DMS 273 treated with DMSO at 0.1 percent for 48 hours (cell line): ENCODE measurements at places on chromosomes 2 and 18.

GRCh38 chr2:29742656-29743055 is 178.7 kb downstream of the ALK start:
- peak; percentile 32 for DNase-seq

- no peak for DNase-seq
Measured at GRCh38 chr2:172742931-172743540, 7.4 kb downstream of the RAPGEF4 start.

- peak; percentile 69 for DNase-seq
Measured at GRCh38 chr2:239692362-239692851, 291.6 kb upstream of the HDAC4 start.

- no peak for DNase-seq
Measured at GRCh38 chr2:202378001-202378400, 1.9 kb downstream of the BMPR2 start.

DNA sequence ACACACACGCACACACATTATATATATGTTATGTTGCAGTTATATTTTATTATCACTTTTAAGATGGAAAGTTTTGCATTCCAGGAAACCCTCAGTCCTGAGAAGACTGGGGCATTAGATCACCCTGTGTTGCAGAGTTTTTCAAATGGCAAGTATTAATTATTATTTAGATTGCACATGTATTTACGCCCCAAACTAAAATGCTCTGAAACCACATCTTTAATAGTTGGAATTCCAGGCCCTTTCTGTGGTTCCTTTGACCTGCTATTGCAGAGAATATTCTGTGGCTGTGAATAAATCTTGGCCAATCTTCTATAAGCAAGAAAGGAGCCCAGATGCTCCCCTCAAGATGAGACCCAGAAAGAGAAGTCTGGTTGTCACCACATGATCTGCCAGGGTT is 427.0 kb upstream of the TNP1 start:
- DNase-seq: no peak

DNA sequence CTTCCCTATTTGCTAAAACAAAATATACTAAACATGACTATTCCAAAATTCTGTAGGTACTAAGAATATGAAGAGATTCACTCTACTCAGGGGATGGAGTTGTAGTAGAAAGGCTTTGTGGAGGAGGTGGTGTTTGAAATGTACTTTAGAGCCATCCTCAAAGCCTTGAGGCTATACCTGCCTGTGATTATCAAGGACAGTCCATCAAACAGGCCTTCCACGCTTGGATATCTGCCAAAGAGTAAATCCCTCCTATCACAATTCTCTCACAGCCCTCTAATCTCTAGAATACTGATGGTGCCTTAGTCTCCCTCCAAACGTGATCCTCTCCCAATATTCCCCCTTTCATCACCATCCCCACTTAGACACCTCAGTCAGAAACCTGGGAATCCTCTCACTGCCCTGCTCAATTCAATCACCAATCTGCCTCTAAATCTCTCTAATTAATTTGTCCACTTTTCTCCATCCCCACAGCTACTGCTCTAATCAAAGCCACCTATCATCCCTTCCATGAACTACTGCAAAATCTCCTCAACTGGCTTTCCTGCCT is 13.1 kb downstream of the SOS1 start:
- no peak for DNase-seq

- peak; percentile 51 for DNase-seq
Measured at GRCh38 chr2:74188018-74188601, 9.4 kb upstream of the MOB1A start.

GRCh38 chr2:165927353-165927752 is 26.2 kb downstream of the TTC21B start:
- DNase-seq: no peak

GRCh38 chr2:72148837-72149555 is 1.3 kb upstream of the CYP26B1 start:
- no peak for DNase-seq

GRCh38 chr2:70984228-70984575 is 5.8 kb downstream of the ANKRD53 start:
- no peak for DNase-seq

DNA sequence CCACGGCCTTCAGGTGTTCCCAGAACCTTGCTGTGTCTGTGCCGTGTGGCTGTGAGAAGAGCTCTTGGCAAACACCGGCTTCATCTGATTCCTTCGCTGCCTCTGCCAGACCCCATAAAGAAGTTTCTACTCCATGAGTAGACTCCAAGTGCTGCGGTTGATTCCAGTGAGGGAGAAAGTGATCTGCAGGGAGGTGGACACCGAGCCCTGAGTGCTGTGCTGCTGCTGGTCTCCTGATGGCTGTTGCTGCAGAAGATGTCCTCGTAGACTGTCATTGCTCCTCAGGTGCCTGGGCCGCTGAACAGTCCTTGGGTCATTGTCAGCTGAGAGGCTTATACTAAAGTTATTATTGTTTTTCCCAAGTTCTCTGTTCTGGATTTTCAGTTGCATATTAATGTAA is 19.6 kb downstream of the ASB1 start:
- no peak for DNase-seq

GRCh38 chr2:19847486-19847885 is 54.3 kb downstream of the TTC32 start:
- no peak for DNase-seq

DNA sequence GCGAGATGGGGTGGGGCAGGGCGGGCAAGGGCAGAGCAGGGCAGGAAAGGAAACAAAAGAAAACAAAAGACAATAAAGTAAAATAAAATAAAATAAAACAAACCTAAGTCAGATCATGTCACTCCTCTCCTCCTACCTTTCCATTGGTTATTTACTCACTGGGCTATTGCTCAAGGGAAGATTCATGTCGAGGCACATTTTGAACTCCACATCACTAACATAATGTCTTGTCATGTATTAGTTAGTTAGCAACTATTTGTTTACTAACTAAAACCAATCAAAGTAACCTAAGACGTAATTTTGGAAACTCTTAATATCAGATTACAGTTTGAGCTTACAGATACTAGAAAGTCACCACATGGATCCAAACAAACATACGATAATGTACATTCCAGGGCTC is 2.2 kb downstream of the C1D start:
- no peak for DNase-seq

DNA sequence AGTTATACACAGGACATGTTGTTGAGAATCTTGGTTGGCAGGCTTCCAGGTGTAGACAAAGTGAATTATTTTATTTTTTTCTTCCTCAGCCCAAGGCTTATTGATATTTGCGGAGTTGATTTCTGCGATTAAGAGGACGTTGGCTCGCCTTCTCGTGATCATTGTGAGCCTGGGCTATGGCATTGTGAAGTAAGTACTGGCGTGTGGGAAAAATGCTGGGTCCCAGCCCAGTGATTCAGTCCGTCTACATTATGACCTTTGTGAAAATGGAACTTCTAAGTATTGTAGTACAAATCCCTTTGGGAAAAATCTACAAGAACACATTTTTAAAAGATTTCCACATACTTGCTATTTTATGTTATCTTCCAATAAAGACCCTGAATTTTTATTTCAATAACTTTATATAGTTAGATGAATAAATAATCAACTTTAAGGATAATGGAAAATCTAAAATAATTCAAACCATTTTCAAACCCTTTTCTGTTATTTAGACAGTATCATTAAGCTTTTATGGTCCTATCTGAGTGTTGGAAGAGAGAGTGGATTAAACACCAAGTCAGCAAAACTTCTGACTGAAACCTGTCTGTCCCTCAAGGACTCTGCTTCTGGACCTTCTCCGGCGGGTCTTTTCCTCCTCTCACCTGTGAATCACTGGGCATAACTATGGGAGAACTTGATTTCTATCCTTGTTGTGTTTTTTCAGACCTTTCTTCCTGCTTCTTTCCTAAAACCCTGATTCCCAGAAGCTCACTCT is 31.0 kb downstream of the TMEM87B start:
- no peak for DNase-seq

GRCh38 chr2:133788386-133788785 is 220.1 kb upstream of the NCKAP5 start:
- no peak for DNase-seq

- DNase-seq: no peak
Measured at GRCh38 chr2:16227811-16228462, 287.6 kb downstream of the MYCN start.

DNA sequence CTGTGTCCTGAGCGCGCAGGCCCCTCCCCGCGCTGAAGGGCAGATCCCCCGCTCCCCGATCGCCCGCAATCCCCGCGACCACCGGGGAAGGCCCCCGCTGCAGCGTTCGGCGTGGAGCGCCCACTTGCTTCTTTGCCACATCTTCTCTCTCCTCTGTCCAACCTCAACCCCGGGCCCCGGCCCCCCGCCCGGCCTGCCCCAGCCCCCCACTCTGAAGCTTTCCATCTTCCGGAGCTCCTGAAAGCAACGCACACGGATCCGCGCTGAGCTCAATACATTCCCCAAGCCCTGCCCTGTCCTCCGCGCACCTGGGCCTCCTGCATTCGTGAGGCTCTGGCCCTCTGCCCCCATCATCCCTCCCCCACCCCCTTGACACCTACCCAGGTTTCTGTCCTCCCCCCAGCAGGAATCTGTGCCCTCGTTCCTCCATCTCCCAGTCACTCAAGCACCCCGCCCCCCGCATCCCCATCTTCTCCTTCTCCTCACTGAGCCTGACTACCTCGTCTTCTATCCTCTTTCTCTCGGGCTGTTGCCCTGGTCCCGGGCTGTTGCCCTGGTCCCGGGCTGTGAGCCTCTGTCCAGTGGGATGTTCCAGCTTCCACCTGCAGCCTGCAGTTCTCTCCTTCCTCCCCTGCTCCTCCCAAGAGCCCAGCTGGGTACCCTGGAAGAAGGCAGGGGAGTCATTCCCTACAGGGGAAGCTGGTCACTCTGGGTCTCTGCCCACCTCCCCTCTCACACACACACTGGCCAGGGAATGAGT is 7.8 kb downstream of the SPEG start:
- no peak for DNase-seq

DNA sequence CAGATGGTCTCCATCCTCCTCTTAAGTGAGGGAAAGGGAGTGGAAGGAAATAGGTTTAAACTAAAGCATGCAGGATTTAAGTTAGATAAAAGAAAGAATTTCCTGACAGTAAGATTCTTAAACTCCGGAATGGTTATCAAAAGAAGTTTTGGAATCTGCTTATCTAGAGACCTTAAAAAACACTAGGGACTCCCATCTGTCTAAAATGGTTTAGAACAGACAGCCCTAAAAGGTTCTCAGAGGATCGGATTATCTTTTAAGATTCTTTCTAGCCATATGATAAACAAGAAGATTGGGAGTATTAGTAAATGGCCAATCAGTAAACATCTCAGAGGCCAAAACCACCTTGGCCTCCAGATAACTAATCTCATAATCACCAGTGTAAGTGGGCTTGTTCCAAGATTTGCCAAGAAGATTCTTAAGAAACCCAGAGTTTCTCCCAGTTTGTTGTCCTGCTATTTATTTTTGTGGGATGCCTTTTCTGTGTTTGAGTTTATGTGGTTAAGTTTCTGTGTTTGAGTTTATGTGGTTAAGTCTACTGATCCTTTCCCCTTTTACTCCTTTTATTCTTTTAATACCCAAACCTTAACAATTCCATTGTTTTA is 314.9 kb upstream of the NRP2 start:
- DNase-seq: no peak

GRCh38 chr2:16325016-16325975 is 340.3 kb downstream of the CYRIA start:
- no peak for DNase-seq

- DNase-seq: peak; percentile 27
Measured at GRCh38 chr18:77702686-77703085, 453.0 kb downstream of the GALR1 start.

DNA sequence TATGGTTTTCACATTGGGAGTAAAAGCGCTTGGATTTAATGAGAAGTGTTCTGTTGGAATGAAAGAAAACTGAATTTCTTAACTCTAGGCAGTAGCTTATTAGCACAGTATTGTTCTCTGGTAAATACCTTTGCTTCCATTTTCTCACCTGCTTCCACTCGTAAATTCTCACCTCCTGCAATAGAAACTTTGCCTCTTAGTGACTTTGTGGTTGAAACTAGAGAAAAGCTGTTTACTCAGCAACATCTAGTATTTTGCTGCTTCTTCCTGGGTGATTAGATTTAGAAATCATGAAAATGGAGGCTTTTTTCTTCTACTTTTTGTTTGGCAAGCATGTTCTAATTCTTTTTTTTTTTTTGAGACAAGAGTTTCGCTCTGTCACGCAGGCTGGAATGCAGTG is 385.4 kb downstream of the SPAG16 start:
- no peak for DNase-seq

DNA sequence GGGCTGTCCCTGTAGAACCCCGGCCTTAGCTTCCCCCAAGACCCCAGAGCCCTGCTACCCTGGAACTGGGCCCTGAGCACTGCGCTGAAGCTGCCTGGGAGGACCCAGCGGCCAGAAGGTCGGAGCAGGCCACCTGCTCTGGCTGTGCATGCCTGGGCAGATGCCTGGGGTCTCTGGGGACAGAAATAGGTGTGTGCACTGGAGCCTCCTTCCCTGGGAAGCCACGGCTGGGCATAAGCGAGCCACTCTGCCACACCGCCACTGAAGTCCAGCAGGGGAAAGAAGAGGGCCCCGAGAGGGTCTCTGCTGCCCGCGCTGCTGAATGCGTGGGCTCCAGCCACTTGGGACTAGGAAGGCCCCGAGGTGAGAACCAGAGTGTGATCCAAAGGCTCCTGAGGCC is 6.7 kb downstream of the GBX2 start:
- DNase-seq: no peak

DNA sequence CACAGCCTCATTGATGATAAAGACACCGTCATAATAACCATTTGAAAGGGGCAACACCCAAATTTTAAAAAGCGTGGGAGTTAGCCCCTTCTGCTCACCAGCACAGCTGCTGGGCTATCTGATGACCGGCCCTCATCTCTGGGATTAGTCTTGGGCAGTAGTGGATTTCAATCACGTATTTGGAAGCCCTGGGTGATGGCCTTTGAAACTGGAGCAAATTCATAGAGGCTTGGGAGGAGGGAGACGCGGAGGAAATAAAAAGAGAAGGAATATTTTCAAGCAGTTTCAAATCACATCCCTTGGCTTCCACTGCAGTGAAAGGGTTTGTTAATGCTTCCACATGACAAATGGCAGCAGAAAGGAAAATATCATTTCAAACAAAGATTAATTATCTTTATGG is 357.8 kb downstream of the ZNF516 start:
- DNase-seq: no peak

- no peak for DNase-seq
Measured at GRCh38 chr2:71452565-71452964, 796 bp upstream of the DYSF start.

- no peak for DNase-seq
Measured at GRCh38 chr2:152537081-152537651, 180.1 kb downstream of the PRPF40A start.

DNA sequence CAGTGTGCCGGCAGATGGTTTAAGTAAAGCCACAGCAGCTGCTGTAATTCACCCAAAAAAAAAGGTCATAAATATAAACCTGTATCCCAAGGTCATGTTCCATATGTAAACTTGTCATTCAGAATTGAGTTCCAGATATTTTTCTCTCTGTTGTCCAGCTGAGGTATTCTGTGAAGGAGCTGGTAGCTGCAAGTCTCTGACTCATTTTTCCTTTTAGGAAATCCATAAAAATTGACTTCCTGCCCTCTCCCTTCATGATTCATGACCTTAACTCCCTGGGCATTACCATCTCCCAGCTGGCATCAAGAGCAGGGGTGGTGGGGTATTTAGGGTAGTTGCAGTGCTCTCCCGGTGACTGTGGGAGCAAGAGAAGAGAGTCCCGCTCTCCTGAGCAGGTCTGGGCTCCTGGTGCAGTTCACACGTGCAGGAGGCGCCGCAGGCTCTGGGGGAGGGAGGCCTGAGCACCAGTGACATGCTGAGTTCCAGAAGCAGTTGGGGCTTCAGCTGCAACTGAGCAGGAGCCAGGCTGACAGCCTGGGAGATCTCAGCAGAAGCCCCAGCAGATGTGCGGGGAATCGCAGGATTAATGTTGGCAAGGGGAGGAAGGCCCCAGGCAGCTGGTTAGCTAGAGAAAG is 192.6 kb downstream of the MGAT5 start:
- peak; percentile 78 for DNase-seq
